ENCODE measurements at places on chromosomes 1 and 21. TPM values are rescaled to one million over a fixed set of nuclear protein-coding genes. Genes with fewer than 3 reads are reported as not detected.

DNA sequence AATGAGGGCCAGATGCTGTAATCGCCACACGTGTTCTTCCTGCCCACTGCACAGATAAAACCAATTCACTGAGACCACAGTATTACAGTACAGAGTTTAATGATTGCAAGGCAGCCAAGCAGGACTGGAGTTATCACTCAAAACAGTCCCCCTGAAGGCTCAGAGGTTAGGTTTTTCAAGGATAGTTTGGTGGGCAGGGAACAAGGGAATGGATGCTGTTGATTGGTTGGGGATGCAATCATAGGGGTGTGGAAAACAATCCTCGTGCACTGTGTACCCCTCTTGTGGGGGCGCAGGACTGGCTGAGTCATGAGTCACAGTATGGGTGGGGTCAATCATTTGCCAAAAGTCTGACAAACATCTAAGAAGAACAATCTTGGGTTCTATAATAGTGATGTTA, 12.4 kb upstream of the USP1 start:
- peak; percentile 79 for ATAC-seq

DNA sequence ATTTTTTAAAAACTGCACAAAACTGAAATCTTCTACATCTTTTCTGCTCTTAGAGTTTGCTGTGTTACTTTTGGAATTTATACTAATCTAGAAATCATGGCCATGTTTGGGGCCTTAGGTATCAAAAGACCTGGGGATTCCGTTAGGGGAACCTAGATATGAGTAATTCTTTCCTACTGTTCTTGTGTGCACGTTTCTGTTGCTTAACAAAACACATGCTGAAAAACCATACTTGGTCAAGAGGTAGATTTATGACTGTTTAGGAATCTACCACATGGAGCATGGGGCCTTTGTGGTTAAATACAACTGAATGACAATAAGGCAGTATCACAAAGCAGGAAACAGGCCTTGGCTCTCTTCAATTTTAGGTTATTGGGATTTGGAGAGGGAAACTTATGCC, 291.9 kb upstream of the USP25 start:
- ATAC-seq = no peak

- peak; percentile 25 for ATAC-seq
Observed at GRCh38 chr1:92536980-92537884, 50.5 kb upstream of the GFI1 start.

DNA sequence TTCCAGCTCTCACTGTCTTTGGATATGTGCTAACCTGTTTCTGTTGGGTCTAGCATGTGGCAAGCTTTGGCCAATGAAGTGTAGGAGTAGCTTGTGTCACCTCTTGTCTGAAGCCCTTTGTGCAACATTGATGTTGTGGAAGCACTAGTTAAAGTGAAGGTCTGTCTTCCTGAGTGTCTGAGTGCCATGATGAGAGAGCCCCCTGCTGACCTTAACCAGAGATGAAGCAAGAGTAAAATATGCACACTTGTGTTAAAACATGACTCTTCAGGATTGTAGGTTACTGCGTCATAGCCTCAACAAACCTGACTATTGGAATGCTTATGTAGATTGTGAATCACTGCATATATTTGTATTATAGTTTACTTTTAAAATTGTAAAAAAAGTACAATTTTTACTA, 103.7 kb downstream of the NCAM2 start:
- ATAC-seq = no peak

DNA sequence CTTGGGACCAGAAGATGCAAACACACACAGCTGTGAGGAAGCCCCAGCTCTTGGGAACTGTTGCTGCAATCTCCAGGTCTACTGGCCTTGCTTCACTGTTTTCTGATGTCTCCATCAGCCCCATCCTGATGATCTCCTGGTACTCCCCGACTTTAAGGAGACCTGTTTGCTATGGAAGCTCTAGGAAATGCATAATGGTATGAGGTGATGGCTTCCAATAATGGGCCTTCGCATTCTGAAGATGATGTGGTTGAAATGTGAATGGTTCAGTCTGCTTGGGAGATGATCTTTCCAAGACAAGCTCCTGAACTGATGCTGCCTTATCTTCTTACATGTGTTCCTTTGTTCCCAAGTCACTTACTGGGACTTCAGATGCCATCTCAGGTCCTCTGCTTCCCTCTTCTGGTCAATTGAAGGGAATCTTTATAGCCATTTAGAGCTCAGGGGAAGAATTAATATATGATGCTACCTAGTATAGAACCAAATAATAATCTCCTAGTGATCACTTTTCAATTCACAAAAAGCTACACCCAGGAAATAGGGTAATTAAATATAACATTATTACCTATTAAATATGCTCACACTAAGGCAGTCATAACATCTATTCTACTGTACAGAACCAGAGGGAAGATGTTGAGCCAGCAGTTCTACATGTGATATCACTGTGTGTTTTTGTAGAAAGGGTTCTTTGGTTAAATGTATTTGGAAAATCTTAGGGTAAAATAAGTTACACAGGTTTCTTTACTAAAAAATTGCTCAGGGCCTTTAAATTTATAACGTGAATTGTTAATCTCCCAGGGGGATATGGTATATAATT, 73.9 kb upstream of the VTCN1 start:
- peak; percentile 91 for ATAC-seq

Gene SYT11
- total RNA-seq = 1.3 TPM

- ATAC-seq = no peak
Observed at GRCh38 chr1:42311138-42311537, 23.9 kb downstream of the FOXJ3 start.

Gene SRGAP2C
- total RNA-seq = 12.1 TPM

DNA sequence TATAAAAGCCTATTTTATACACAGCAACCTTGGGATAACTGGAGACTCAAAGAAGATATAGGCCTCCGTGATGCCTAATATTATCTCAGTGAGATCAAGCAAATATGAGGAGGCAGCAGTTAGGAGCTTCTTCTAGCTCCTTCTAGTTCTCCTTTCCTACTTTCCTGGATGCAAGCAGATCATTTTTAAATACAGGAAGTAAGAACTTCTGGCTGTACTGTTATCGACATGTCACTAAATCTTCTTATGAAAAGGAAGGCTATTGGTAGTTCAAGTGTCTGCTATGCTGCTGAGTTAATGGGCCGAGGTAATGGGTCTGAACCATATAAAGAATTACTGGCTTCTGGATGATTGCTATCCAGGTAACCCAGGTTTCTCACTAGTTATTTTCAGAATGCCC, 15.9 kb downstream of the HSPA13 start:
- ATAC-seq = no peak

DNA sequence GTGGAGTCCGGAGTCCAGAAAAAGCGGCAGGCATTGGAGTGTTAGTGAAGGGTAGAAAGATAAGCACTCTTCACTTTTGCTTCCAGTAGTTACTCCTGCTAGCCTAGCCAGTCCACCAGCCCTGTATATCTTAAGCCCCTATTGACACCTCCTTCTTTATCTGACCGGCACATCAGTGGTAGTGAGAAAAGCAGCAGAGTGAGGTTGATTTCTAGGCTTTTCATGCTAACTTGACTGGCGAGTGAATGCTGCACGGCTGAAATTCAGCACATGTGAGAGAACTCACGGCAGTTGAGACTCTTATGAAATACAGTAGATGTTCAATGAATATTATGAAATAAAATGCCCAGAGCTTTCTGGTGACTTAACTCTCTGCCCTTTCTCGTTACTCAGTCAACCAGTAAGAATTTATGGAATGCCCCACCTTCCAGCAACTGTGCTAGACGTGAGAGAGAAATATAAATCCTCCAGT, 128.2 kb downstream of the CACHD1 start:
- peak; percentile 81 for ATAC-seq

DNA sequence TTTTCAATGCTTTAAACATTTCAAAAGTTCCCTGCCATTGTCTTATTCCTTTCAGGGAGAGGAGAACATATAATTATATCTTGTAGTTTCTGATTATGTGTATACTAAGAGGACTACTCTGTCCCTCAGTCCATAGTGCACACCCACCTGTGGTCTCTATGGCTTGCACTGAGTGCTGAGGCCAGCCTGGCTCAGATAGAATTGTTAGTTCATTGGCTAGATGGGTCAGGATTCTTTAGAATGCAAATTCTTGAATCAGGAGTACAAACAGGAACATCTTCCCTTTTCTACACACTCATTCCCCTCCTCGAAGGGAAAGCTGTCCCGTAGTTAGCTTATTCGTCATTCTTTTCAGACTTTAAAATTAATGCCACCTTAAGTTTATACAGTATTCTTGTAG, 8.2 kb downstream of the BACH1 start:
- peak; percentile 15 for ATAC-seq

DNA sequence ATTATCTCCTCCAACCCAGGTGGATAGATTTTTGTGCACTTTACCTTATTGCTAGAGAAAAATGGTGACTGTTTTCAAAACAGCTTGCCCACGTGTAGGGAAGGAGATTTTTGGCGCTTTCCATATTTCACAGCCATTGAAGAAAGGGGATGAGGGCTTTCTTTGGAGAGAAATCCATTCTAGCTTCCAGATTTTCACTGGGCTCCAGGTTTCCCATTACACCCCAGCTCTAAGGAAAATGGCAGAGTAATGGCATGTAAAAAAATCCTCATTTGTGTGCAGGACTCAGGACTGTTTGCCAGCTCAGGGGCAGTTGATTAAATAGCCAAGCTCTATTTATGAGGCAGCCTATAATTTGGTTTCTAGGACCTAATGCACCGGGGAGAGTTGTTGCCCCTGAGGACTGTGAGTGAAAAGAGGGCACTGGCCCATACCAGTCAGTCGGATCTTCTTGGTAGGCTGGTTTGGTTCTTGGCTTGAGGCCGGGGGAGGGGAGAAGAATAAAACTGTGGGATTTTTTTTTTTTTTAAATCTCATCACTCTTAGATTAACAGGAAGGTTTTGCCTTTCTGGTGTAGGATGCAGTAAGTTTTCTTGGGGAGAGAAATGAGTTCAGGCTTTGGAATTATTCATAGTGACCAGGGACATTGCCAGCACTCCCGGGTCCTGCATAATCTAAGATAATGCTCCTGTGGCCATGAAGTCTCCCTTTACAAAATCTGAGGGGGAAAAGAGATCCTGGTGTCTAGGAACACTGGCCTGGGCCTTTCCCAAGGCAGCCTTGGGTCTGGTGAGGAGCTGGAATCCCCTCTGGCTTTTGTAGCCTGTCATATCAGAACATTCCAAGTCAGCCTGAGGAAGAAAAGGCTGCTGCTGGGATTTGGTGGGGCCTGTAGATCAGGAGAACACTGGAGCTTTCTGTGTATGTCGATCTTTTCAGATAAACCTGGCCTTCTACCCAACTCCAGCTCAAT, 1.9 kb upstream of the ARID1A start:
- ATAC-seq = no peak

Gene OR2M3
- total RNA-seq = 0.07 TPM

DNA sequence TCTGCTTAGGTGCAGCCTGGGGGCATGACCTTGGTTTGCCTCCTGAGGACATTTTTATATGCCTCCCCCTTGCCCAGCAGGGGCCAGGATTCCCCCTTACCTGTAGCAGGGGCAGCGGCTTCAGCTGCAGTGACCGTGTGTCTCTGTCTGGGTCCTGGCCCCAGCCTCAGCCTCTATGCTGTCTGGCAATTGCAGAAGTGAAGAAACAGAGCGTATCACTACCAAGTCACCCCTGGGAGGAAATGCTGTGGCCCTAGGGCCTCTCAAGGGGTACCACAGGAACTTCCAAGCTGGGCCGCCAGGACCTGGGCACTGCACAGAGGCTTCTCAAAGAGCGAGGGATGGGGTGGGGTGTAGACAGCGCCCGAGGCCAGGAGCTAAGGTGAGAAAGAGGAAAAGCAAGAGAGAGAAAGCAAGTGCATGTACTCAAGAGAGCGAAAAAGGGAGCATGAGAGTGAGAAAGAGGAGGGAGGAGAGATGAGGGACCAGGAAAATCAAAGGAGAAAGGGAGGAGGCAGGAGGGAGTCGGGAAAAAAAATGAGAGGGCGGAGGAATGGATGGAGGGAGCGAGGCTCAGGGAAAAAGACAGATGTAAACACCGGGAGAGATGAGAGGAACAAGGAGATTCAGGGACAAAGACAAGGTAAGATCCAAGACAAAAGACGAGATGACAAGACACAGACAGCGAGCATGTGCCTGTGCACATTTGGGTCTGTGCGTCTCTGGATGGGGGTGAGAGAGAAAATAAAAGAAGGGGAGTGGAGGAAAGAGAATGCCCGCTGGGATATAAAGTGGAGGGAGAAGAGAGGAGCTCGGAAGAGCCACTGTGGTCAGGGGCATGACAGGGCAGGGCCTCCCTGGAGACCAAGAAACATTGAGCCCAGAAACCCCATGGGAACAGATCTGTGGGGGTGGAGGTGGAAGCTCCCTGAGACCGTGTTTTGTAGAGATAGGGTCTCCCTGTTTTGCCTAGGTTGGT, at the start of gene PTAFR:
PTAFR (minus strand) TSS at position 199 of the 979 bp plus-strand sequence. CDS start 25,669 bp downstream, outside the sequence.
- no peak for ATAC-seq

Gene TFF3
- 0.29 TPM for total RNA-seq

DNA sequence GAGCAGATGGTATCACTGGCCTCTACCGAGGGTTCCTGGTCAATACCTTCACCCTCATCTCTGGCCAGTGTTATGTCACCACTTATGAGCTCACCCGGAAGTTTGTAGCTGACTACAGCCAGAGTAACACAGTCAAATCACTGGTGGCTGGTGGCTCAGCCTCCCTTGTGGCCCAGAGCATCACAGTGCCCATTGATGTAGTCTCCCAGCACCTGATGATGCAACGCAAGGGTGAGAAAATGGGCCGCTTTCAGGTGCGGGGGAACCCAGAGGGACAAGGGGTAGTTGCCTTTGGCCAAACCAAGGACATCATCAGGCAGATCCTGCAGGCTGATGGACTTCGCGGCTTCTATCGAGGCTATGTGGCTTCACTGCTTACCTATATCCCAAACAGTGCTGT, 6.1 kb downstream of the SLC25A44 start:
- peak; percentile 31 for ATAC-seq

Gene IGSF8
- 38.5 TPM for total RNA-seq

DNA sequence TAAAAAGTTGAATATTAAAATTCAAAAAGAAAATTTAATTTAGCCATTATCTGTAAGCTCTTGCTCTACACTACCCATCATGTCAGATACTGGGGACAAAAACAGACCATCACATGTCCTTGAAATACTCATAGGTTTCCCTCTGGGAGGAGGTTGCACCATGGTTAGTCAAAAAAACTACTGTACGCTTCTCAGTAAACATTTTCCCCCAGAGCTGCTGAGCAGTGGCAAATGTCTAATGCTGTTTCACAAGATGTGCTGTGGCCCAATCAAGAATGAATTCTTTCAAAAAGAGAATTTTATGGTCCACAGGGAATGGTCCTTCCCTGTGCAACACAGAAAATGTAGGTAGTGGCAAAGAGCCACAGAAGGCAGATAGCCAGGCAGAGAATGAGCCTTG, 6.1 kb downstream of the SLC25A24 start:
- no peak for ATAC-seq

GRCh38 chr1:169090308-169090899, 16.1 kb upstream of the ATP1B1 start:
- ATAC-seq = no peak

Gene TMEM61
- not detected for total RNA-seq

- no peak for ATAC-seq
Observed at GRCh38 chr1:13507075-13507474, 6.7 kb downstream of the LRRC38 start.

DNA sequence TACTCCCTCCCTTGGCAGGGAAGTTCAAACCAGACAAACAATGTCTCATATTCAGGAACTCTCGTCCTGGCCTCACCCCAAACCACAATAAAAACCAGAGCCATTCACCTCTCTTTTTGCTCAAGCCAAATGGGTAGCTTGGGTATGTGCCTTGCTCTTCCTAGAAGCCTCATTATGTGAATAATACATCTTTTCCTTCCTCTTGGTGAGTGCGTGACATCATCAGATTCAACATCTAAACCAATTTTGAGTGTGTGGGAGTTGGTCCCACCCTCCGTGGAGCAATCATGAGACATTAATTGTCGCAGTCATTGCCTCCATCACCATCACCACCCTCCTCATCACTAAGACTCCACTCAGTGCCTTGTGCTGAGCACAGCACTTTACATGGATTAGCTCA, 482.9 kb downstream of the PTPRU start:
- no peak for ATAC-seq

- ATAC-seq = peak; percentile 57
Observed at GRCh38 chr1:75130865-75131564, 3.2 kb upstream of the LHX8 start.
